Activated CD8-positive, alpha-beta memory T cell treated with anti-CD3 and anti-CD28 coated beads for 4 hours (primary cell): ENCODE measurements at places on chromosomes 7 and 10.

DNA sequence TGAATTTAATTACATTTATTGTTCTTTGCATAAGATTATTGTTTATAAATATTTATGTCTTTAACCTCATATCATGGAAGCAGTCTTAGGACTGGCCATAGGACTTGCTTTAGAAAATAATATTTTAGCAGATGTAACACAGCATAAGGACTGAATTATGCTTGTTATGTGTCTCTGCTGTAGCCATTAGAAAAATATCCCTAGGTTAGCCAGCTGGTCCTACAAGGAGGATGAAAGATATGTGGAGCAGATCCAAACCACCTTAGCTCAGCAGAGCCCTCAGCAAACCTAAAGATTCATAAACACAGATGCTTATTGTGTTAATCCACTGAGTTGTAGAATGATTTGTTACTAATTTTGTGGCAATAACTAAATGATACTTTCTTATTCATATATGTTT, 166.0 kb upstream of the COL1A2 start:
- no peak for DNase-seq

DNA sequence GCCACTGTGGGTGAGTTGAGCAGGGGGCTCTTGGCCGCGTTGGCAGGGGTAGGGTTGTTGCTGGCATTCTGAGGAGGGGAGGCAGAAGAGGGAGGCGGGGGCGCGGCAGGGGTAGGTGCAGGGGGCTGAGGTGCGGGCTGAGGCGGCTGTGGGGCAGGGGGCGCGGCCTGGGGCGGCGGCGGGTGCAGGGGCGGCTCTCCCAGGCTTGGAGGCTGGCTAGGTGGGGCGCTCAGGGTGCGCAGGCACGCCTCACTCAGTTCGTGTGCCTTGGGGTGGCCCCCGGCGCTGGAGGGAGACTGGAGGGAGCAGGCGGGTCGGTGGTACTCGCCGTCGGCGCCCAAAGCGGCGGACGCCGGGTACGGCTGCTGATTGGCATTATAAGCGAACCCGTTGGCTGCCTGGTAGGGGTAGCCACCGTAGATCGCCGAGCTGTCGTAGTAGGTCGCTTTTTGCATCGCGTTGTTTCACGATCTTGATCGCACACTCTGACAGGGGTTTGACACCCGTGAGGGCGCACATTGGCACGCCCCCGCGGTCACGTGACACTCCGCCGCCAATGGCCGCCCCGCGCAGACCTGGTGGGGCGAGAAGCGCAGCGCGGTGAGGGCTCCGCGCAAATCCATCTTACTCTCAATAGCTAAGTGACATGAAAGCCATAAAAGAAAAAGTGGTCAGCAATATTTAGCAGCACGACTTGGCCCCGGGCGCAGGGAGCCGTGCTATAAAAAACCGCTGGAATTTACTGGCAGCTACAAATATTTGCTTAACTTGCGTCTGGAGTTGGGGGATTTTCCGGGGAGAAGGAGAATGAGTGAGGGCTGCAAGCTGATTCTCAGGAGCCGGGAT, 7.9 kb upstream of the HOXA2 start:
- DNase-seq = no peak

DNA sequence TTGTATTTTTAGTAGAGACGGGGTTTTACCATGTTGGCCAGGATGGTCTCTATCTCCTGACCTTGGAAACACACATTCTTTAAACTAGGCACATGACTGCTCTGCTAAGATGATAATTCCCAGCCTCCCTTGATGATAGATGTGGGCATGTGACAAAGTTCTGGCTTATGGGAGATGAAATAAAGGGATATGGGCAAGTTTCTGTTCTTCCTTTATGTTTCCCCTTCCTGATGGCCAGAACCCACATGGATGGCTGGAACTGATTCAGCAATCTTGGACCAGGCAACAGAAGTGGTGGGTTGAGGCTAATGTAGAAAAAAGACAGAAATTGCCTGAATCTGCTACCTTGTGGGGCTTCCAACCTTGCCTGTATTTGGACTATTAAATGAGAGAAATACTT, 60.7 kb upstream of the NRP1 start:
- no peak for DNase-seq

- DNase-seq = no peak
Measured at GRCh38 chr10:75935240-75935639, 503.8 kb downstream of the LRMDA start.

DNA sequence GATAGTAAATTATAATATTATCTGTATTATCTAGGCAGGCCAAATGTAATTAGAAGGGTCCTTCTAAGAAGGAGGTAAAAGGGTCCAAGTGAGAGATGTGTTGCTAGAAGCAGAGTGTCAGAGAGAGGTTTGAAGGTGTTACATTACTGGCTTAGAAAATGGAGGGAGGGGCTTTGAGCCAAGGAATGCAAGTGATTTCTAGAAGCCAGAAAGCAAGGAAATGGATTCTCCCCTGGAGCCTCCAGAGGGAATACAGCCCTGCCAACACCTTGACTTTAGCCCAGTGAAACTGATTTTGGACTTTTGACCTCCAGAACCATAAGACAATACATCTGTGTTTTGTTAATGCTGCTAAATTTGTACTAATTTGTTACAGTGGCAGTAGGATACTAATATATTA, 97.9 kb upstream of the IL6 start:
- DNase-seq = no peak

- no peak for DNase-seq
Measured at GRCh38 chr10:30374353-30374752, 25.3 kb upstream of the MTPAP start.

GRCh38 chr10:96217711-96218110, 53.7 kb downstream of the BLNK start:
- DNase-seq = no peak

DNA sequence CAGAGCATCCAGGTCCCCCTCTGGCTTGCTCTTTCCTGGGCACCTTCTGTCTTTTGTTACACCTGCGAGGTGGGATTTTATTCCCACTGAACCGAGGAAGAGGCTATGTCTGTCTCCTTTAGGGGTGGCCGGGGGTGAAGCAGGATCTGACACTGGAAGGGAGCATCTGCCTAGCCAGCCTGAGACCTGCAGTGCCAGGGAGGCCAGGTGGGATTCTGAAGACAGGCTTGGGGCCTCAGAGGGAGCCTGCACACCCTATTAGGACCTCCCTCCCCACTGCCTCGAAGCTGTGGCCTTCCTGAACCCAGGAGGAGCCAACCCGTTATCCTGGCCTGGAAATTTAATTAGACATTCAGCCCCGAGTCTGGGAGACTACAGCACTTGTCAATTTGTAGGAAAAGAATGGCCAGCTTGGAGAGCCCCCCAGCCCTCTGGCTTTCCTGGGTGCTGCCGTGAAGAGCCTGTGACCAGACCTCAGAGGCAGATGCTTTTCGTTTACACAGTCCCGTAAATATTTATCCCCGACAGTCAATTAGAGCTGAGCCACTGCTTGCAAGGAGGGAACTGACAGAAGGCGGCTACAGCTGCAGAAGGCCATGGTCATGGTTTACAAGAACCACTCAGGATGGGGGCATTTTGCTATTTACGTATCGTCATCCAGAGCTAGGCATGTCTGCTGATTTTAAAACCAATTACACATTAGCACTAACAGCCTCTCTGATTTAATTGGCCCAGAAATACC, 19.7 kb downstream of the CHAT start:
- DNase-seq = no peak
